OCI-M1 (cell line): ENCODE measurements at places on chromosomes 2 and 18.

DNA sequence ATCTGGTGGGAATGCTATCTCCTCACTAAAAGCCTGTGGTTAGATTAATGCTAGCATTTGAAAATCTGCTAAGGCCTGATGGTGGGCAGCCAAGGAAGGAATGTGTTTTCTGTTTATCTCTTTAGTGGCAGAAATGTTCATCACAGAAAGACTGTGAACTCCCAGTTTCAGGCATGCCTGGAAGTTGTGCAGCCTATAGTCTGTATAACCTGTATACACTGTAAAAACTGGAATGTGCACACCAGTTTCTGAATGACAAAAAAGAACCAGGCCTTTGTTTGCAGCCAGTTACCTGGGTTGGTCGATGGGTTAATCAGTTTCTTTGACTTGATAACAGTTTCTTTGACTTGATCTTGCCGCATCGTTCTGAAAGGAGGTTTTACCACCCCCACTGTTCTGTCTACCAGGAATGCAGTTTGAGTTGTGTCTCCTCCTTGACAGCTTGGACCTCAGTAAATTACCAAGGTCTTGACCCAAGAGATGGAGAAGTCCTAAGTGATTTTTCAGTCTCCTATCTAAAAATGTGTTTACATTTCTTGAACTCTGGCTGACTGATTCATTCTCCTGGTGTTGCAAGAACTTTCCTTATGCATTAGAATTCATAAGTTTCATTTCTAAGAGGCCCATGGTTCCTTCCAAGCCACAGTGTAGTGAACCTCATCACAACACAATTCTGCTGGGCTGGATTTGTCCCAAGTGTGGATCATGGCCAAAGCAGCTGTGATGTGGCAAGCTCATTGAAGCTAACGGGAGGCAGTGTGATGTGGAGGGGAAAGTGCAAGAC lies 62.2 kb downstream of the KIAA2012 start:
- no peak for DNase-seq

- no peak for DNase-seq
Observed at GRCh38 chr2:58700591-58700990, 459.5 kb upstream of the FANCL start.

GRCh38 chr2:177129610-177130009 lies 83.0 kb upstream of the HNRNPA3 start:
- DNase-seq: no peak

DNA sequence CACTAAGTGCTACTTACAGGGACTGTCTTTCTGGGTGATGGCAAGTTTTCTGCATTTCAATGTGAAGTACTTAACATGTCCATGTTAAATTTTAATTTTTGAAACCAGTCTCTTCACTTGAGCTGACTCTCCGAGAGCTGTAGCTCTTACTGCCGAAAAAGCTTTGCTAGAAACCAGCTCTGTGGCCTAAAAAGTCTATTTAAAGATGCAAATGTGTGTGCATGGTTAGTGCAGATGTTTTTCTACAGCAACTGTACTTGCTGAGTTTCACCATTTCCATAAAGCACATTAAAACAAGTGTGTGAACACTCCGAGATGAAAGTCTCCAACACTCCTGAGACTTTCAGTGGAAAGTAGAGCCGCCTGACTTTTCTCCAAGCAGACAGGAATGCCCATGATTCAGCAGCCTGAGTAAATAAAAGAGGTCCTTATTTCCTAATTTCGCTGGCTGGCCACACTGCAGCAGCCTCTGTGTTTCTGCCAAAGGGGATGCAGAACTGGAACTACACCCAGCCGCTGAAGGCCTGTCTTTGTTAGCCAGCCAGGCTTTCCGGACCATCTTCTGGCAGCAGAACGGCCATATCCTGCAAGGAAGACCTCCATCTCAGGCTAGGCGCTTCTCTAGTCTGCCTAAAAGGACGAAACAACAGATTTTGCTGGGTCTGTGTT lies 121.2 kb downstream of the ZNF521 start:
- no peak for DNase-seq

GRCh38 chr2:132670496-132671150 lies 618 bp upstream of the LYPD1 start:
- DNase-seq: no peak

DNA sequence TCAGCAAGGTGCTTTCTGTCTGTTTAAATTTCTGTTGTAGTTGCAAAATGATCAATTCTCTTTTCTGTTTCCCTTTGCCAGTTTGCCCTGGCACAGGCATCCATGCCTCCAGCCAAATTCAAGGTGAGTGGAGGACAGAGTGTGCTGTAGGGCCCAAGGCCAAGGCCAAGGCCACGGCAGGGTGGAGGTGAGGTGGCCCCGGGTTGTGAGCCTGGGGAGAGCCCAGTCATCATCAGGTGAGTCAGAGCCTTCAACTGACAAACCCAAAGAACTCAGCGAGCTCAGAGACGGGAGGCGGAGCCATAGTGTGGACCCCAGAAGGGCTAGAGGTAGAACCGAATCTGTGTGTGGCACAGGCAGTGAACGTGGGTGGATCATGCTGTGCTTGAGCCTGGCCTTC lies 55.7 kb downstream of the BCL2L11 start:
- no peak for DNase-seq

DNA sequence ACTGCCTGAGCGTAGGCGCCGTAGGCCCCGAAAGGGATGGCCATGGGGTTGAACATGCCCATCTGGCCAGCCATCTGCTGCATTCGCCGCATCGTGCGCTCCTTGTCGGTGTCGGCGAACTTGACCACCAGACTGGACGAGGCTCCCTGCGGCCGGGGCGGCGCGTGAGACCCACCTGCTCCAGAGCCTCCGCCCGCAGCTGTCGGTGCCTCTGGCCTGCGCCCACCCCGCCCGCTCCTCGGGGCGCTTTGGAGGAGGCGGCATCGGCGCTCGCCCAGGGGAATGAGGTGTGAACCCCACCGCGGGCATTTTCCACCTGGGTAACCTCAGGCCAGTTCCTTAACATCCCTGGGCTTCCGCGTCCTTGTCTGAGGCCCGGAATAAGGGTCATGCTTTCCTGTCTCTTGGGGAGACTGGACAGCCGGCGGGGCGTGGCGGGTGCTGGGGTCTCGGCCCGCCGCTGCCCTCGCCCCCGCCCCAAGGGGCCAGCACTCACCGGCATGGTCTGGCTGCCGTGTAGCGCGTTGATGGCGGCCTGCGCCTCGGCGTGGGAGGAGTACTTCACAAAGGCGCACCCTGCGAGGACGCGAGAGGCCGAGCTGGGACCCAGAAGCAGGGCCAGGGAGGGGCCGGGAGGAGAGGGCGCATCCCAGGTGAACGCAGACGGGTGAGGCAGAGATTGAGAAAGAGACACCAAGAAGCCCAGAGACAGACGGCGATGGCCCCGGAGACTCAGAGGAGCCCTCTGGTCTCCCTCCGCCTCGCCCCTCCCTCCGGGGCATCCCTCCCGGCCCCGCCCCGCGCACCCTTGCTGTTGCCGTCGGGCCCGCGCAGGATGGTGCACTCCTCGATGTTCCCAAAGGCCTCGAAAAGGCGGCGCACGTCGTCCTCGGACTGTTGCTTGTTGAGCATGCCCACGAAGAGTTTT lies 291.0 kb downstream of the CELF4 start:
- DNase-seq: no peak

DNA sequence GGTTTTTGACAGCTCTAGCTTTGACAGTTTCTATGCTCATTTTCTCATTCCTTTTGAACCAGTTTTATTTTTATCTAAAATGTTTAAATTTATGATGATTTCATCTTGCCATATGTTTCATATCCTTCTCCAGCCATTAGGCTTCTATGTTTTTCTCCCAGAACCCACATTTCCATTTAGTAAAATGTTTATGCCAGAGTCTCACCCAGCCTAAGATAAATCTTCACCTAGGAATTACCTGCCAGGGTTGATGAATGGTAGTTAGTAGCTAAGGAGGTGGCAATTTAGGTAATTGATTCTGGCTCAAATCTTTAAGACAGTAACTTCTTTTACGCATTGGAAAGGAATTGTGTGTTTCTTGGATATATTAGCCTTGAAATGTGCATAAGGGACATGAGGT lies 83.6 kb downstream of the PRKRA start:
- DNase-seq: no peak

DNA sequence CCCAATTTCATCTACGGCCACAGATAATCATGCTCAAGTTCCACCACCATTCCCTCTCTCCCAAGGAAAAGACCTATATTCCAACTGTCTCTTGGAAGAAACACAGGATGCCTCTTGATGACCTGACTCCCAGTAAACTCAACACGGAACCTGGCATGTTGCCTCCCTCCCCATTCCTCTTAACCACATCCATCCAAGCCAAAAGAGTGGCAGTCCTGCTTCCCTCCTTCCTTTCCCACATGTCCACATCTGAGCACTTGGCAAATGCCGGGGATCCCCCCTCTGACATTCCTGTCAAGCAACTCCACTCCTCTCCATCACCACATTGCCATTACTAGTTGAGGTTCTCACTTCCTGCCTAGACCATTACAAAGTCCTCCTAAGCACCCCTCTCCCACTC lies 49.4 kb downstream of the PID1 start:
- no peak for DNase-seq

- DNase-seq: no peak
Observed at GRCh38 chr2:213288913-213289700, 4.8 kb downstream of the SPAG16 start.

GRCh38 chr2:196067088-196067382 lies 1.6 kb downstream of the DNAH7 start:
- DNase-seq: no peak

- no peak for DNase-seq
Observed at GRCh38 chr2:40690525-40690924, 238.6 kb upstream of the SLC8A1 start.

- no peak for DNase-seq
Observed at GRCh38 chr18:39521164-39521563, 1955.6 kb upstream of the CELF4 start.

DNA sequence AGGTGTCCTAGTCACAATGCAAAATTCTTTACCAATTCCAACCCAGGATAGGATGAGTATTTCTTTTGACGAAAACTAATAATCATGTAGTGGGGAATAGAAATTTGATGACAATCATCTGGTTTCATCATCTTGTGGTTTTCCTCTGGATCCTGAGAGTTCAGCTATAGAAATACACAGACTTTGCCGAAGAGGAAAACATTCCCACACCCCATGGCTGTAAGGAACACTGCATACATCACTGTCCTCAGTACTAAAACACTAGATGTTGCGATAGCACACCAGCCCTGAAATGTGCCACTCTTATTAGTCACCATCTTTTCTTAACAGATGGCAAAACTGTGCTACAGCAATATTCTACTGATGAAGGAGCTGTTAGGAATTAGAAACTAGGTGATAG lies 29.4 kb downstream of the CERKL start:
- DNase-seq: no peak

GRCh38 chr2:193627187-193627926 lies 1432.6 kb upstream of the TMEFF2 start:
- no peak for DNase-seq

DNA sequence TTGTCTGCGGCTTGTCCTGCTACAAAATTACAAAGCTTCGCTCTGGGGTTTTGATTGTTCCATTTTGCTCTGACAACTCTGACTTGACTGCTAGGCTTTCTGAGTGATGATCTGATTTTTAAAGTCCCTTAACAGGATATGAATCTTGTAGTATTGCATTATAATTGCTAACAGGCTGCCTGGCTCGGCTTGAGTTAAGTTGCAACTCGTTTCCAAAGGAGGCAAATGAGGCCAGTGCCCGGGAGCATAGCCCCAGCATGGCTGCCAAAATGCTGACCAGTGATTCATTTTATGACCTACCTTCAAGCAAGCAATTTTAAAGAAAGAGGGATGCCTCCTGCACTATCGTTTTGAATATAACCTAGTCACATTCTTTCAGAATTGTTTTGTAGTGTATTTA lies 135.4 kb downstream of the COL6A3 start:
- no peak for DNase-seq

DNA sequence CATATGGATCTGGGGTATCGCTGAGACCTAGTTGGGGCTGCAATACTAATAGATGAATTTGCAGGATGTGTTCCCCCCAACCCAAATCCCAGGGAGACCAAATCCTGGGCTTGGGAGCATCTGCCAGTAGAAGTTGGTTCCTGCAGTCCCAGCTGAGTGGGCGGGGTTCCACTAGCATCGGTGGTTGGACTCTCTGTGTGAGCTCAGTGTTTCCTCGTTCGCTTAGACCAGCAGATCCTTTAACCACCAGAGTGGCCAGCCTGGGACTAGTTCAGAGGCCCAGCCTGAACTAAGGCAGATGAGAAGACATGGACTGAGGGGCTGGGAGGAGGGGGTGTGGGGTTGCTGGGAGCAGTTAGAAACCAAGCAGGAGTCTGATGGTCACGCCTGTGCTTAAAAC lies 40.7 kb downstream of the PCARE start:
- DNase-seq: no peak

DNA sequence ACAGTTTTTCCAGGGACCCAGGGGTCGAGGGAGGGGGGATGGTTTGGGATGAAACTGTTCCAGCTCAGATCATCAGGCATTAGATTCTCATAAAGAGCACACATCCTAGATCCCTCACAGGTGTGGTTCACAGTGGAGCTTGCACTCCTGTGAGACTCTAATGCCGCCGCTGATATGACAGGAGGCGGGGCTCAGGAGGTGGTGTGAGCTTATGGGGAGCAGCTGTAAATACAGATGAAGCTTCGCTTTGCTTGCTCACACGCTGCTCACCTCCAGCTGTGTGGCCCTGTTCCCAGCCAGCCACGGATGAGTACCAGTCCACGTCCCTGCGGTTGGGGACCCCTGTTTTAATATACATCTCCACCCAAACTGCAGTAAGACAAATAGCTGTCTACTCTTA lies 204.2 kb downstream of the AGAP1 start:
- no peak for DNase-seq

- peak; percentile 67 for DNase-seq
Observed at GRCh38 chr2:105114551-105114950, 76.7 kb downstream of the MRPS9 start.

- no peak for DNase-seq
Observed at GRCh38 chr18:1652018-1652417, 747.3 kb downstream of the ADCYAP1 start.

GRCh38 chr2:71683666-71684065 lies 230.3 kb downstream of the DYSF start:
- no peak for DNase-seq

DNA sequence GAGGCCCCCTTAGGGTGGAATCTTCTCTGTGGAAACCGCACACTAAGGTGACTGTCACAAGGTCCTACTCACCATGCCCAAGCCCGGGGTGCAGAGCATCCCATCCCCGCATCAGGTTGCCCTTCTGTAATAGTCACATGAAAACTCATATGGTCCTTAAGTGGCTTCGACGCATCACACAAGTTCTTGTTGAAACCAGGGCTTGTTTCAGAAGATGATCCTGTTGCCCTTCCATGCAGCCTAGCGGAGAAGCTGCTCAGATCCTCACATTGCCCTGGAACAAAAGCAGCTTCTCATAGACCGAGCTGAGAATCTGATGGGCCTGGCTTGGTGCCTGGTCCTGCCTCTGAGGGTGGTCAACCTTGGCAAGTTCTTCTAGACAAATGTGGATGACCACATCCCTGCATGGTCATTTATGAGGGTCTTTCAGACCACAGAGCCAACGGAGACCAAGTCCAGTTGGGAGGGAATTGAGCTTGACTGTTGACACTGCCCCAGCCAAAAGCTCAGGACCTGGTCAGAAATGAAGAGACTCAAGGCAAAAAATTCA lies 54.1 kb downstream of the PDCL3 start:
- no peak for DNase-seq

- no peak for DNase-seq
Observed at GRCh38 chr2:119487434-119488244, 36.6 kb downstream of the SCTR start.

- DNase-seq: no peak
Observed at GRCh38 chr2:173720306-173720705, 244.9 kb downstream of the SP3 start.

GRCh38 chr2:128362176-128362888 lies 43.7 kb upstream of the HS6ST1 start:
- DNase-seq: no peak

- no peak for DNase-seq
Observed at GRCh38 chr2:46422717-46423394, 56.5 kb upstream of the TMEM247 start.
